Epithelial cell of prostate (primary cell): ENCODE measurements at places on chromosomes 2 and 18.
A peak's percentile ranks its signal among the peaks of the same experiment; 100 is the strongest.

DNA sequence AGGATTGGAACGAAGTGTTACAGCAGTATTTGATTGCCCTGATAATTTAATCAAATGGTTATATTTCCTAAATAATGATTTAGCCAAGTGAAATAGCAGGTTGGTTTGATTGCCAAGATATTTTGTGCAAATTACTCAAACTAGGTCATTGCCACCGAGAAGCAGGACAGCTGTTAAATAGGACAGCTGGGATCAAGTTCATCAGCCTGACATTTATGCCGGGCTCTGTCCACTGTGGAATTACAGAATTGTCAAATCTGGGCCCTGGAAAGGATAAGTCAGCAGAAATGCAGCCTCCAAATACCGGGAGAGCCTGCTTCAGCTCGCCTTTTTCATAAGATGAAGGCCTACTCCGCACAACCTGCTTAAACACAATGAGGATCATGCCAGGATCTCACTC is 73.9 kb upstream of the RPL31 start:
- no peak for DNase-seq

- no peak for DNase-seq
Observed at GRCh38 chr2:135994281-135994680, 8.9 kb upstream of the DARS1 start.

DNA sequence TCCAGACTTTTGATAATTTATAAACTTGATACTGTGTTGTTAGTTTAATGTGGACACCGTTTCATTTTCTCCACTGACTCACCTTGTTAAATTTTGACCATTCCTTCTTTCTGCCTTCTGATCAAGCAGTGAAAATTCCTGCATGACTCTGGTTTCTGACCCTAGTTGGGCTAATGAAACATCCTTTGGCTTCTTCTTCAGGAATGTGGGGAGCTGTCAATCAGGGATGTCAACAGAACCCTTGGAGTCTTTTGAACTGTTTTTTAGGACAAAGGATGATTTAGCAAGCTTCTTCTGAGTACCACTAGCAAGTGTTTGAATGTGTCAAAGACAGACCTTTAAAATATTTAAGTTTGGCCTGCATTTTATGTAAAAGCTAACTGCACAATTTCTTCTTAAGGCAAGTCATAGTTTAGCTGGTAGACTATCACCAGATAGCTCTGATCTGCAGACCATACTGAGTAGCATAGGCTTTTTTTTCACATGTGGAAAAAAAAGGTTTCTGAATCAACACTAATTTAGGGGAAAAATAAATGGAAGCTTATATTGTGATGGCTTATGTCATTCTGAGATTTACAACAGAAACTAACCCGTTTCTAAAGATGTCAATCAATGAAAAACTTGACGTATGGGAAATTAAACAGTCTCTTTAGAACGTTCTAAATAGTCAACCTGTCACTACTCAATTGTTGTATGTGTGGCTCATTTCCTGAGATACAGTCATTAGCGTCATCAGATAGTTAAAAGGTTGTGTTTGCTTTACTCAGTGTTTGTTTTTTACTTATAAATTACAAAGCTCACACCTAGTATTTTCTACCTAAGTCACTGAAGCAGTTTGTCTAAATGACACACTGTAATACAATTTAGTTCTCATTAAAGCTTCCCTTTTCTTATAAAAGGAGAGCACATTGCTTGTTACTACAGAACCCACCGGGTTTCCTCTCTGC is 311.4 kb downstream of the PTPRM start:
- peak; percentile 31 for DNase-seq

- DNase-seq: no peak
Observed at GRCh38 chr2:187544371-187545080, 9.7 kb downstream of the TFPI start.

DNA sequence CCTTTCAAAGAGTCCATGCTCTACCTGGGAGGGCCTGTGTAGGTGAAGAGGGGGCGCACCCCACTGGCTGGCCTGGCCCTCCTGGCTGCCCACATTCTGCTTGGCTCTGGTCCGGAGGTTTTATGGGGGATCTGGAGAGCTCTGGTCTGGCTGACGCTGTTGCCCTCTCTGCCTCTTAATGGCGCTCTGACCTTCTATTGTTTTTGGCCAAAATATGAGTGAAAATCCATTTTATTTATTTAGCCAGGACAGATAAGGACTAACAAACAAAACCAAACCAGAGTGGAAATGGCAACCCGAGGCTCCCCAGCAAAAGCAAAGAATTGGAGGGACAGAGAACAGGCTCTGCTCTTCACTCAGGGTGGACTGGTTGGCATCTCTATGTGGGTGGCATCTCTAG is 45.7 kb downstream of the PRKCE start:
- no peak for DNase-seq

DNA sequence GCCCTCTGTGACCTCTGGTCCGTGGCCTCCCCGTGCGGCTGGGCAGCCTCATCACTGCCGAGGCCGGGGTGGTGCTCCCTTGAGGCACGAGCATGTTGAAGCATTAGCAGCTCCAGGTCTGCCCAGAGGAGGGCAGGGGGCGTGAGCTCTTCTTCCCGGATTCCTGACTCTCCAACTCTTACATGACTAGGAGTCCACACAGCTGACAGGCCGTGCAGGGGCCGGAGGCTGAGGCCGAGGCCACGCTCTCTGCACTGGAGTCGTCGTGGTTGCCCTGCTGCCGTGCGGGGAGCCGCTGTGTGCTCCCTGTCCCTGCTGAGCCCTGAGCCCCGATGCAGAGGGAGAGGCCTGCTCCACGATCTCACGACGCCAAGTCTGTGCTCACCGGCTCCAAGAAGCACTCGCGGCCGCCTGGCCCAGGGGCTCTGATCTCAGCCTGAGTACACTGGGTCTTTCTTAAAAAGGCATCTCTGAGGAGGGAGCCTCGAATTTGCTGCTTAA is 19.4 kb upstream of the KCNG2 start:
- DNase-seq: no peak

- no peak for DNase-seq
Observed at GRCh38 chr2:173963323-173963816, 1.8 kb downstream of the SP3 start.

- DNase-seq: no peak
Observed at GRCh38 chr18:11115276-11115675, 34.1 kb downstream of the PIEZO2 start.

DNA sequence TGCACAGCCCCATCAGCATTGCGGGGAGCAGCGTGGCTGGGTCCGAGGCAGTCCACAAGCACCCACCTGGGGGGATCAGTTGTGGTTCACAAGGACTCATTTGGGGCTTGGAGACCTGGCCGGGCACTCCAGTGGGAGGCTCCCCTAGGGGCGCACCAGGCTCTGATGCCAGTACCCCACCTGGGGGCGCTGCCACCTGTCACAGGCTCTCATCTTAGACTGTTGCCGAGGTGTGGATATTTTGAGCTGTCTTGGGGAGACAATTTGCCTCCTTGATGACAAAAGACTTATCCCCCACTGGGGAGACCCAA is 3.0 kb downstream of the ADRA2B start:
- DNase-seq: no peak

DNA sequence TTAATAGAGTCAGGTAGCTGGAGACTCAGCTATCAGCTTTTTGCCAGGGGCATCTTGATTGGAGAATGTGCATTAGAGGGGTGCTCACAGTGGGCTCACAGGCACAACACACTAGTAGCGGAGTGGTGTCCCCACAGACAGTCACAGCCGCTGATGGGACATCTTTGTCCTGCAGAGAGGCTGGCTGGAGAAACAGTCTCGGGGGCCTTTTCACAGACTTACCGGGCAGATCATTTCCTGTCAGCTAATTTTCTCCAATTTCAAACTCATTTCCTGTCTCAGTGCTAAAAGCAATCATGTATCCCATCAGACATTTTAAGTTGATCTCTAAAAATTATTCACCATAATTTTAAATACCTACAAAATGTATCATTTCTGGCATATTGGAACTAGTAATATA is 562.6 kb downstream of the DCDC2C start:
- DNase-seq: no peak

GRCh38 chr2:25330273-25330672 is 11.5 kb downstream of the DNMT3A start:
- no peak for DNase-seq

GRCh38 chr2:26395394-26395793 is 6.3 kb upstream of the DRC1 start:
- no peak for DNase-seq

DNA sequence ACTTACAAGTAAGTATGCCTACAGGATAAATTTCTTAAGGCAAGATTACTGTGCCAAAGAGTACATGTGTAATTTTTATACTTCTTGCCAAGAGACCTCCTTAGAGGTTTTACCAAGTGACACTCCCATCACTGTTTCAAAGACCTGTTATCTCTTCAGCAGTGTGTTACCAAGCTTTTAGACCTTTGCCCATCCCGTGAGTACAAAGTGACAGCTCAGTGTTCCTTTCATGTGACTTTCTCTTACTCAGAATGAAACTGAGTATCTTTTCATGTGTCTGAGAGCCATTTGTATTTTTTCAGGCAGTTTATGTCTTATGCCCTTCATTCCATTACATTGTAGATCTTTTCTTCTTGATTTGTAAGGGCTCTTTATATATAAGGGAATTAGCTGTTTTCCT is 287.5 kb upstream of the SALL3 start:
- no peak for DNase-seq

GRCh38 chr2:74375838-74376237 is 4.3 kb downstream of the DCTN1 start:
- no peak for DNase-seq

DNA sequence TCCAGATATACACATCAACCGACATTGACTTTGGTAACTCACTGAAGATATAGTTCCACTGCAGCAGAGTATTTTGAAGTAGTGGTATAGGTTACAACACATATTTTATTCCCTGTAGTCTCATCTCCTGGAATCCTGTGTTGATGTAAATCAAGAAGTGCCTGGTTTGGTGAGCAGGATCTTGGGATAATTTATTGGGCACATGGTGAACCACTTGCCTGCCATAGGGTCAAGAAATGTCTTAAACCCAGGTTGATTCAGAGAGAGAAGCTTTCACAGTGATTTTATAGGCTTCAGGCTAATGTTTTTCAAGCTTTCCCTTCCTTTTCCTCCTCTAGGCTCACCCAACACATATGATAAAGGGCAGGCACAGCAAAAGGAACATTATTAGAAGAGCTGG is 24.6 kb downstream of the CCDC85A start:
- DNase-seq: no peak

GRCh38 chr2:233026198-233026813 is 6.2 kb upstream of the NEU2 start:
- peak; percentile 18 for DNase-seq

GRCh38 chr2:112694182-112694581 is 26.6 kb upstream of the NT5DC4 start:
- DNase-seq: no peak

DNA sequence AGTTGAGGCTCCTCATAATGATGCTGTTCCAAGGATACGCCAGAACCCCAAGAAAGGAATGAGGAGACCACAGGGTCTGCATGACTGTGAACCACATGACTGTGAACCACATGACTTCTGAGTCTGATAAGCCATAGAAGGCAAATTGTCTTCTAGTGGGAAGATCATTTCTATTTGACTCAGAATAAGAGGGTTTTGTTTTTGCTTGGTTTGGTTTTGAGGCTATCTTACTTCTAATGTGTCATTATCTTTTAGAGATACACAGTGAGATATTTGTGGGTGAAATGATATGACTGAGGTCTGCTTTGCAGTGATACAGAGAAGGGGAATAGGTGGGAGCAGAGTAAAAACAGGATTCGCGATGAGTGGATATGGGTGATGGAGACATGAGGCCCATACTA is 28.9 kb upstream of the BCL2L11 start:
- DNase-seq: no peak

- no peak for DNase-seq
Observed at GRCh38 chr18:63107171-63107845, 212.3 kb downstream of the BCL2 start.

DNA sequence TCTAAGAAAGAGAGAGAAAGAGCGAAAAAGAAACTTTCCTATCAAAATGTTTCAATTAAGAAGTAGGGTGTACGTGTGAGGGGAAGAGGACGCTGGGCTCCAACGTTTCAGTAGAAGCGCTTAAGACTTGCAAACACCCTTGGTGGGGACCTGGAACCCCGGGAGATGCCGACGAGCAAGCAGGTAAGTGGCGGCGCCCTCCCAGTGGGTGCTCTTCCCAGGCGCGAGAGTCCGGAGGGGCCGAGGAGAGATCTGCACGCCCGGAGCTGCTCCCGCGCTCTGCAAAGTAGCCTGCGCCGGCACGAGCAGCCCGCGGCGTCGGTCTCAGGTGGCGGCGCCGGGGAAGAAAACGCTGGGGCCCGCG is 678 bp upstream of the OTX1 start:
- DNase-seq: no peak

DNA sequence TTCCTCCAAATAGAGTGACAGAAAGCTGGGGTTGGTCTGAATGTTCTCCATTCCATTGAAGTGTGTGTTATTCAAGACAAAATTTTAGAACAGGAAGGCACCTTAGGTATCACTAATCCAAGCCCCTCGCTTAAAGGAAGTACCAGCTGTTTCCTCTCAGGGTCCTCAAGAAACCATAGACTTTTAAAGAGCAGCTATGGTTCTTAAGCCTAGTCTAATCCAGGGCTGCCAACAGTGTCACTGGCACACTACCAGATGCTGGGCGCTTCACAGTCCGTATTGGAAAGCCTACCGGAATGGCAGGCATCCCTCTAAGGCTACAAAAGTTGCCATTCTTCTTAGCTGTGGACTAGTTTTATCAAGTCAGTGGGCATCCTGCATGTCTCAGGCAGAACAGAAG is 1.9 kb downstream of the NEMP2 start:
- DNase-seq: no peak

GRCh38 chr2:65175894-65176530 is 46.1 kb upstream of the RAB1A start:
- DNase-seq: no peak

DNA sequence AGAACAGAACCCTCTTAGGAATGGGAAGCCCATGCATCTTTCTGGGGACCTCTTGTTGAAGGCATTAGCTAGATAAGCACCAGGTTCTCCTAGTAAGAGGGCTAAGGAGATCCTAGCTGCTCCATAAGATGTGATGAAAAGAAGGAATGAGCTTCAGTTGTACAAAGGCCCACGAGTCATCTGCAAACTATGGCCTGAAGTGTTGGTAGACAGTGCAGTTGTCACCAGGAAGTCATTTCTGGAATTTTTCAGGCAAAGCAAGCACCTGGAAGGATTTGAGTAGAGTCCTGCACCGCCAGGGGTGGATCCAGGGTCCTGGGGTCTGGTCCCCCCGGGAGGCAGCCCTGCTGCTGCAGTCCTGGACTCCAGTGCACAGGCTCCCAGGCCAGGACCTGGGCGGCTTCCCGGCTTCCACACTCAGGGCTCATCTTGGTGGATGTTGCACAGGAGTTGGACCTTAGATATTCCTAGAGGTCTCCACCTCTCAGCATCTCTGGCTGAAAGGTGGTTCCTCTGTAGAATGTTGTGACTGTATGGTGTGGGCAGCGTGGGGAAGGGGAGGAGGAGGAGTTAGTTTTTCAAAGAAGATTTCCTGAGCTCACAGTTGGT is 85.3 kb downstream of the LDLRAD4 start:
- no peak for DNase-seq

GRCh38 chr2:54648256-54648655 is 75.2 kb upstream of the EML6 start:
- no peak for DNase-seq

- DNase-seq: no peak
Observed at GRCh38 chr2:11160731-11161455, 5.6 kb downstream of the SLC66A3 start.

GRCh38 chr2:204039298-204039838 is 102.8 kb downstream of the ICOS start:
- DNase-seq: no peak

GRCh38 chr2:7539077-7539476 is 621.9 kb downstream of the RNF144A start:
- DNase-seq: no peak
